Hematopoietic multipotent progenitor cell treated with erythropoietin and hydrocortisone succinate and interleukin-3 and kit ligand, for 6 days (in vitro differentiated cells): ENCODE measurements at places on chromosomes 2 and 18.

DNA sequence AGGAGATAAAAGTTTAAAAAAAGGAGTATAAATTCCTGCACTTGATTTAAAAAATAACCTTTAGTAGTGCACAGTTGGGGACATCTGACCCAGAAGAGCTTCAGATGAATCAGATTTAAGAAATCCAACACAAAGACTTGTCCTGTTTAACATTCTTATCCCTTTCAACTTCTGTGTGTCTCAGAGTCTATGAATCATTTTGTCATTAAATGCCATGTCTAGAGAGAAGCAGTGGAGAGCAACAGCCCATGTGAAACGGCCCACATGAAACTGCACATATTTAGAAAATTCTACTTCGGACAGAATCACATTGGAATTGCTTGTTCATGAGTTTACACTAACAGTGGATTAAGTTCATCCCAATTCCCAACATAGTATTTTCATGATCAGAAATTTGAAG lies 278.6 kb downstream of the SLC8A1 start:
- DNase-seq = no peak

DNA sequence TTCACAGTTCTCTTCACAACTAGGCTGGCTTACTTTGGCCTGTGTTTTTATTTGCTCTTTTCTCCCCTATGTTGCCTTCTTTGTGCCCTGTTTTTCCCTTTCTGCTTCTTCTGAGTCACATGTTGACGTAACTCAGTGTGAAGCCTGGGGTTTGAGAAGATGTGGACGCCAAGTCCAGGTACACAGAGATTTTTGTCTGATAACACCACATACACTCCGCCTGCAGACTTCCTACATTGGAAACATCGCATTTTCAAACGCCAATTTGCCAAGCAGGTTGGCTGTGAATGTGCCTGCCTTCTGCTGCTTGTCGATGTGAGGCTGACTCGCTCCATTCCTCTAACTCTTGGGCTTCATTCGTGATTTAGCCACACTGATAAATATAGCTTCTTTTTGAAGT lies 62.6 kb upstream of the FN1 start:
- no peak for DNase-seq

- no peak for DNase-seq
These were observed 58.1 kb downstream of the CLASP1 start for GRCh38 chr2:121591199-121591598.

DNA sequence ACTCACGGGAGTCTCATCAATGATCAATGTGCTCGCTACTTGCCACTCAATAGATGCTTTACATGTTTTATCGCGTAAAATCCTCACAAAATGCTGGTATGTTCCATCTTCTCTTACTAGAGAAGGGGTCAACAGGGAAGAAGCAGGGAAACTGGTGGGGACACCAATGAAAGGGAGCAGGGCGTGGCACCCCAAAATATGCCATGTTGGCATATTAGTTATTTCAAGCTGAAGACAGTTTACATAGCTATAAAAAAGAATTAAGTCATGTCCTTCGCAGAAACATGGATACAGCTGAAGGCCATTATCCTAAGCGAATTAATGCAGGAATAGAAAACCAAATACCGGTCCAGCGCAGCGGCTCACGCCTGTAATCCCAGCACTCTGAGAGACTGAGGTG lies 8.1 kb upstream of the ZNF236 start:
- no peak for DNase-seq

DNA sequence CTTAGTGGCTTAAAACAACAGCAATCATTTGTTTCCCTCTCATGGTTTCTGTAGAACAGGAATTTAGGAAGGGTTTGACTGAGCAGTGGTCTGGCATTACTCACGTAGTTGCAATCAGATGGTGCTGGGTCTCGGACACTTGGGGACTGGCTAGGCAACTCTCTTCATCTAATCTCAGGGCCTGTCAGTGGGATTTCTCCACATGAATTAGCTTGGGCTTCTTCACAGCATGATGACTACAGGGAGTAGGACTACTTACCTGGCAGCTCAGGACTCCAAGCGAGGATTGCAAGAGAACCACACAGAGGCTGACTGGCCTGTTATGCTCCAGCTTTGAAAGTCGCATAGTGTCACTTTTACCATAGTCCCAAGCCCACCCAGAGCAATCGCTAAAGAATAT lies 125.1 kb downstream of the TTC27 start:
- no peak for DNase-seq

DNA sequence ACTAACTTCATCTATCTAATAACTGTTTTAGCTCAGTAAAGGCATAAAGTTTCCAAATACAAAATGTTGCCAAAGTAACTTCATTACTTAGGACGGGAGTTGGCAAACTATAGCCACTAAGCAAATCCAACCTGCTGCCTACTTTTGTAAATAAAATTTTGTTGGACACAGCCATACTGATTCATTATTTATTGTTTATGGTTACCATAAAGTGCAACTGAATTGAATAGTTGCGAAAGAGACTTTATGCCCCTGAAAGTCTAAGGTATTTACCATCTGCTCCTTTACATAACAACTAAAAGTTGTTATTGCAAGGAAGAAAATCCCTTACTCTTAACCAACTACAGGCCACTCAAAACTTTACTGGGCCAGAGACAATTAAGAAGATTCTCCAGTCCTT lies 256.7 kb upstream of the RBBP8 start:
- DNase-seq = no peak

DNA sequence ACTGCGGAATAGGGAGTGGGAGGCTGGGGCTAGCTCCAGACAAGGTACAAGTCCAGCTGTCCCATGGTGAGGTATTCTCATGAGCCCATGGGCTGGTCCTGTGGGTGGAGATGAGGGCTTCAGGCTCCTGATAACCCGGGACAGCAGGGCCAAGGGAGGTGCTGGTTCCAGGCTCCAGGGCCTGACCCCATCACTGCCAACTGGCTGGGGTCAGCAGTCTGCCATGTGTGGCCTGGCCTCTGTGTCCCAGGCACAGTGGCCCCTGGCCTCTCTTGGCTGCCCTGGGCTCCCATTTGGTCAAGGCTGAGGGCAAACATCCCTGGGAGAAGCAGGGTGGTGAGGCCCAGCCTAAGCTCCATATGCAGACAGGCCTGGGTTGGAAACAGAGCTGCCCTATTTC lies 966 bp upstream of the OXER1 start:
- DNase-seq = no peak

DNA sequence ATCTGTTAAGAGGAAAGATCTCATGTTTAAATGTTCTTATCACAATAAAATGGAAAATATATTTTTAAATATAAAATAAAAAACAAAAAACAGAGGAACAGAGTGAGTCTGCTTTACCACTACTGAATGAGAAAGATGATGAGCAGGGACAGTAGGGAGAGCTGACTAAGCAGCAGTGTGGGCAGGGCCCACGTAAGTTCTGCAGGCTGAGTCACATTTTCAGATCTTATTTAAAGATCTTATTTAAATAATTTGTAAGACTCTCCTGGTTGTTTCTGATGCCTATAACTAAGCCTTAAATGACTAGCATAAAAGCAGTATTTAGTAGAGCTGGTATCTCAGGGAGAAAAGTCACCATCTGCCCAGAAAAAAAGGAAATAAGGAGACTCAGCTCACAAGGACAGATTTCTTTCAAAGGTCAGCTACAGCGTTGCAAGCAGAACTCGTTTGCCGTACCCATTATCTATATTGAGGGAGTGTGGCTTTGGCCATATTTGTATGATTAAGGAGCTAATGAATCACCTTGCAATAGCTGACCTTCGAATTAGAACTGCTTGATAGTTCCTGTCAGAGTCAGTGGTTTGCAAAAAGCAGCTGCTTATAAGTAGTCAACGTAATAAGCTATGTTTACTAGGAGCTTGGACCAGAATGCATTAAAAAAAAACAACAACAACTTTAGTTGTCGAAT lies 322.1 kb upstream of the CHAC2 start:
- DNase-seq = no peak

DNA sequence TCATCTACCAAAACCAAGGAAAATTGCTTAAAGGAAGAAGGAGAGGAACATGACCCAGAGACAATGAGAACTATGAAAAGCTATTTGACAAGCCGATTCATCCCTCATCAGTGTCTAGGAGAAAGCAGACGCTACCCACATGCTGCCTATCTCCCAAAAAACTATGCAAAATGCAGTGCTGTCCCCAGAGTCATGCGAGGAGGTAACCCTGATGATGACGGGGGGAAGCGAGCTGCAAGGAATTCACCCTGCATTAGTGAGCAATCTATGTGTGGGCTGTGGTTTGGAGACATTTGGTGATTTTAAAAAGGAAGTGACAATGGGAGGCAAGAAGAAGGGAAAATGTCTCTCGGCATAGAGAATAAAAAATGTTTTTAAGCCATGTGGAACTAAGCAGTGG lies 472.7 kb downstream of the CMPK2 start:
- no peak for DNase-seq

GRCh38 chr18:11004951-11005350 lies 144.4 kb downstream of the PIEZO2 start:
- no peak for DNase-seq

DNA sequence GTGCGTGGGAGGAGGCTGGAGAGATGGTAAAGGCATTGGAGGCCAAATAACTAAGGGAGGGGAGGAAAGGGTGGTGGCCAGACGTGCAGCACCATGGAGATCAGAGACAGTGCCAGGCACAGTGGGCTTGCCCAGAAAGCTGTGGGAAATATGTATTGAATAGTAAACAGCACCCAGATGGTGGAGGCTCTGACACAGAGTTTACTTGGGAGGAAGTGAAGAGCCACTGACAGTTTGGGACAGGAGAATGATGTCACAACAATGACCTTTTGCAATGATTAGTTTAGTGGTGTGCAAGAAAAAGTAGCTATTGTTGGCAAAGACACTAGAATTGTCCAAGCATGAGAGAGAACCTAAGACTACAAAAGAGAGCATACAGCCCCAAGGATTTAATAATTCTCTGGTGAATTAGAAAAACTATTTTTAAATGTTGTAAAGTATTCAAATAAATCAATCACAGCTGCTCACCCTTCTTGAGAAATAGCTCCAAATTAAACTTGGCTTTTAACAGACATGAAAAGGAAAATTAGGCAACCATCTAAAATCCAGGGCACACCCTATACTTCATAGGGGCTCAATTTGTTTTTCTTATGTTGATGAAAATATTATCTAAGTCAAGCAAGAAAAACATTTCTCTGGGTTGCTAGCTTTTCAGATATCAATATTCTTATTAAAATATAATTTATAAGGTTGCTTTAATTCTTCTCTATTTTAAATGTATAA lies 458.7 kb upstream of the HNRNPA3 start:
- peak; percentile 12 for DNase-seq

- peak; percentile 93 for DNase-seq
These were observed 27.0 kb downstream of the TMEM200C start for GRCh38 chr18:5868218-5868854.

DNA sequence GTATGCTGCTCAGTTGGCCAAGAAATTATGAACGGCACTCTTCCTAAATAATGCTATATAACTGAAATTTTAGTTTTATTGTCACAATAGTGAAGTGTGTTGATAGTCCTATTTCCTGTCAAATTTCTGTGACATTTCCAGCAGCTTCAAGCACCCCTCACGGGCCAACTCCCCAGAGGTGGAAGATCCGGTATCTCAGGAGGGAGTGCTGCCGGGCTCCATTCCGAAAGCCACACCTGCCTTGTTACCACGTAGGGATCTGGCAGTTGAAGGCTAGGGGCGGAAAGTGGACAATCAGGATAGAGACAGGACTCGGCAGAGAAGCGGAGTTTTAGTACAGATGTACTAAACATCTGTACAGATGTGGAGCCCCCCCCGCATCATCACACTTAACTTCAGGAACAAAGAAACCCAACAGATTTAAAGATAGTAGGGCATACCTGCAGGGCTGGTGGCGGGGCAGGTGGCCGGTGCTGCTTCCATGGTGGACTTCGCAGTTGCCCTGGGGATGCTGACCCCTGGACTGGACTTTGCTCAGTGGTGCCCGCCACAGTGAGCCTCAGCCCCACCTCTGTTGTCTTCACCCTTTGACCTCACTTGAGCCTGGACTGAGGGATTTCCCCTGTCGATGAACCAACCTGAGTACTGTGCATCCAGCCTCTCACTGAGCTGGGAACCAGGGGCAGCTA lies 22.3 kb downstream of the ASAP2 start:
- DNase-seq = no peak

GRCh38 chr2:145524836-145525235 lies 1004.9 kb upstream of the ZEB2 start:
- DNase-seq = no peak

- no peak for DNase-seq
These were observed 19.0 kb upstream of the CXCR4 start for GRCh38 chr2:136136931-136137330.

DNA sequence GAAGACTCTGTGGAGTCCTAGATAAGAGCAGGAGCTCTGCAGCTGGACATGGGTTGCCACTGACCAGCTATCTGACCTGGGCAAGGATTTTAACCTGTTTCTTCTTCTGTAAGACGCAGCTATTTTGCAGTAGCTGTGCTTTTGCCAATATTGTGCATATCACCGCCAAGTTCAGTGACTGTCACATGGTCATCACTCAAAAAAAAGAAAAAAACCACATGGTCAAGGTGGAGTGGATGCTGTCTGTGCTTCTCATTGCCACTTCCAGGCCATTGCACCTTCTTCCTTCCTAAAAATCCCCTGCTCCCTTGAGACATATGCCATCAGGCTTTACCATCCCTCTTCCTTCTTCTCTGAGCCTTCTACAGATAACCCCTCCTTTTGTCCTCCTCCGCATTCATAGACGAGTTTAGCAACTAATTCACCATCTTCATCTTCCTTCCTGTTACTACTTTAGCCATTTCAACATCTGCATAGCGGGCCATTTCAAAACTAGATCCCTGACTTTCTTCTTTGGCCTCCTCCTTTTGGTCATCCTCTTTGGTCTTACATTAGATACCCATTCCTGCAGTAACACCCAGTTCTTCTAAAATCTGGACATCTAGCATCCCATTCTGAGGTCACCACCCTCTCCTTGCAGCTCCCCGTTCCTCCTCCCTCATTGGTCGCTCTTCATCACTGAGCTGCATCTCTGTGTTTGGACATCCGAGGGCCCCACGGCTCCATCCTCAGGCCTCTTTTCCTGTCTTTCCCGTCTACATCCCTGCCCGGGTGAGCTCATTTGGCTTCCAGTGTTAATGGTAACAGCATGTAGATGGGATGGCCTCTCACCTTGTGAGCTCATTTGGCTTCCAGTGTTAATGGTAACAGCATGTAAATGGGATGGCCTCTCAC lies 17.8 kb downstream of the RNF144A start:
- peak; percentile 49 for DNase-seq

GRCh38 chr2:238652771-238653157 lies 195.1 kb upstream of the TWIST2 start:
- DNase-seq = no peak

DNA sequence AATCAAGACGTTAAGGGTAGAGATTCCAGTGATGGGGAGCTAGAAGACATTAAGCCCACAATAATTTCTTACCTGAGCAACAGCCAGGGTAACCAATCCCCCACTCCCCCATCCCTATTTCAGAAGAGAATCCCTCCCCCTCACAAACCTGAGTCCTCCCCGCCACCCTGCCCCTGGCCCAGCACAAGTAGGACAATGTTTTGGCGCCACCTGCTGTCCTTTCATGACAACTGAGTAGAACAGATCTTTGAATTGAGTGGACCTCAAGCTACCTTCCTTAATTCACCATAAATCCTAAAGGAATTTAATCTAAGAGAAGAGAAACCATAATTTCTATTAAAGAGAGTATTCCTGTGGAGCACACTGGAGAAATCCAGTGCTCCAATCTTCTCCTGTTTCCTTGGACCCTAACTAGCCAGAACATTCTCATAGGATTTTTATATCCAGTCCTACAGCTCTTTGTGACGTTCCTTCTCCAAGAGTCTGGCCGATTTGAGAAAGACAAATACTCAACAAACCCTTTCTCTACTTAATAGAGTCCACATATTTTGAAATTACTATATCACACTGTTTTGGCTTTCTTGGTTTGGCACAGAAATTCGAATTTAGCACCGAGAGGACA lies 41.1 kb downstream of the NHEJ1 start:
- DNase-seq = peak; percentile 86
